AG20443 (cell line): ENCODE measurements at places on chromosomes 2 and 18.

DNA sequence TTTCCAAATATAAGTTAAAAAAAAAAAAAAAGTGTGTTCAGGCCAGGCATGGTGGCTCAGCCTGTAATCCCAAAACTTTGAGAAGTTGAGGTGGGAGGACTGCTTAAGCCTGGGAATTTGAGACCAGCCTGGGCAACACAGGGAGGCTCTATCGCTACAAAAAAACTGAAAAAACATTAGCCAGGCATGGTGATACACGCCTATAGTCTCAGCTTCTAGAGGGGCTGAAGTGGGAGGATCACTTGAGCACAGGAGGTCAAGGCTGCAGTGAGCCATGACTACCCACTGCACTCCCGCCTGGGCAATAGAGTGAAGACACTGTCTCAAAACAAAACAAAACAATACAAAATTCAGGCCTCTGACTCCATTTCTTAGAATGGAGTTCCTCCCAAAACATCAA is 9.2 kb downstream of the USP37 start:
- DNase-seq = no peak

DNA sequence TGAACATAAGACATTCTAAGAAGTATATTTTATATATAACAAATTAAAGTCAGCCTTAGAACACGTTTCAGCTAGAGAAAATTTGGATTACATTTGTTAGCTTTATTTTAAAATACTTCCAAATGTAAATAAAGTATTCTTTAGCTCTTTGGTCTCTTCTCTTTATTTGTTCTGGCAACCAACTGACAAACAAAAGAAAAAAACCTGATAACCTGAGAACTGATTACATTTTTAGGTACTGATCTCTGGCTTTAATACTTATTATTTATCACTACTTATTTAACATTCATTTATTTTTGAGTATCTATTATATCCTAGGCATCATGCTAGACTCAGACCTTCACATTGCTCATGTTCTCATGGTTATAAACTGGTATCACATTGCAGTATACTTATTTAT is 18.5 kb downstream of the CCDC138 start:
- DNase-seq = no peak

- DNase-seq = no peak
These were observed 35.5 kb upstream of the GNAL start for GRCh38 chr18:11653521-11653920.

GRCh38 chr2:199659207-199659606 is 191.8 kb downstream of the FTCDNL1 start:
- DNase-seq = peak; percentile 68

DNA sequence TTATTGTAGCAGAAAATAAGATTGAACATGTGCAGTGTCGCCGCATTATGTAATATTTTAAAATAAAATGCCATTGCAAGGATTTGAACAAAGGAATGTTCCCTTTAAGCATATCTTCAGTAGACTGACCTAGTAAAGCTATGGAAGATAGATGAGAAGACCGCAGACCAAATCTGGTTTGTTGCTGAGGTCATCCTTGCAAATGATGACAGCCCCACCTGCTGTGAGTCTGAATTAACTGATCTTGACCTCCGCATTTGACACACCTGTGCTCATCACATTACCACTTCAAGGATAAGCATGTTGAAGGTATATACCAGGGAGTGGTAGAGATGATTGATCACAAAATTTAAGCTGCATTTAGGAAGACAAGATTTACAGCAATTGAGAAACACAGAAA is 96.2 kb downstream of the NYAP2 start:
- DNase-seq = no peak

DNA sequence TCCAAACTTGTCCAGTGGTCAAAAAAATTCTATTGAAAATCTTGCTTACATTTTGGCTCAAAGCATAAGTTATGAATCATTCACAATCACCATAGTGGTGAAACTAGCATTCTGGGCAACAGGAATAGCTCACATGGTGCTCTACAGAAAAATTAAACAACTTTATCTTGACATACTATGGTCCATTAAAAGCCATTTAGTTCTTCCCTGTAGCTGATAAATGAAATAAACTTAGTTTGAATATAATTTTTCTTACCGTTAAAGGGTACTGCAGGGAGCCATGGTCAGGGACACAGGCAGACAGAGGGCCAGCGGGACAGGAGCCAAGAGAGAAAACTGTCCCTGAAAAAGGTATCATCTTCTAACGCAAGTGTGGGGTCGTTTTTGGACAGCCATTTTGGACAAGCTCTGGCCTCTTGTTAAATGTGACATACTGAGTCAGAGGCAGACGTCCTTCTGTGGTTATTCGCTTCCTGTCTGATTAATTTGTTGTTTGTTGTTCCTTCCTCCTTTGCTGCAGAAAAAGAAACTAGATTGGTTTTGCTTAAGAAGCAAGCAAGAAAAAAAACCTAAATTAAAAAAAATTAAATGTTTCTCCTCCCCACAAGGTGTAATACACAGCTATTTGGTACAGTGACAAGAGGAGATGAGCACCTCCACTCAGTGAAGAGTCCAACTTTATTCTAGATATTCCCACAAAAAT is at the start of gene WIPF1:
Gene WIPF1, minus strand, starts transcription at position 460 of the 703 bp plus-strand sequence. CDS start 12,231 bp downstream, outside the sequence.
- peak; percentile 45 for DNase-seq

- no peak for DNase-seq
These were observed 1.5 kb downstream of the NFE2L2 start for GRCh38 chr2:177262958-177263450.

DNA sequence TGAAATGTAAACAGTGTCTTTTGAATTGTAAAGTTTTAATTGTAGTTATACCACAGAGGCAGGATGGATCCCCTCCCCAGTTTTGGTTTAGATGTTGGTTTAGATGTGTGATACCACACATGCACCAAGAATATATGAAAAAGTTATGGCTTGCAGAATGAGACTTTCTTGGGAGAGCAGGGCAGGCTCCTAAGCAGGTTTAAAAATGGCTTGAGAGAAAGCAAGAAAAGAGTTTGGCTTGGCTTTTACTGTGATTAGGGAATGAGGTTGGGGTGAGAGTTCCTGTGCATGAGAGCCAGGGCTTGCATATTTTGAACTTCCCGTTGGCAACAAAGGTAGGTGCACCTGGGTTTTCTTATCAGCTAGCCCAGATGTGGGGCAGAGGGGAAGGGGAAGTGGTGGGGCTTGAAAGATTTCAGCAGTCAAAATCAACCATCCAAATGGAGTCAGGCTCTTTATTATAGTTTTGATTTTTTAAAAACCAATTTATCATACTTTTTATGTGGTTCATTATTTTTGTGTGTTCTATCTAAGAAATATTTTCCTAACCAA is 246.9 kb downstream of the MTX2 start:
- DNase-seq = no peak

GRCh38 chr2:172937884-172938712 is 137.5 kb upstream of the MAP3K20 start:
- DNase-seq = no peak

DNA sequence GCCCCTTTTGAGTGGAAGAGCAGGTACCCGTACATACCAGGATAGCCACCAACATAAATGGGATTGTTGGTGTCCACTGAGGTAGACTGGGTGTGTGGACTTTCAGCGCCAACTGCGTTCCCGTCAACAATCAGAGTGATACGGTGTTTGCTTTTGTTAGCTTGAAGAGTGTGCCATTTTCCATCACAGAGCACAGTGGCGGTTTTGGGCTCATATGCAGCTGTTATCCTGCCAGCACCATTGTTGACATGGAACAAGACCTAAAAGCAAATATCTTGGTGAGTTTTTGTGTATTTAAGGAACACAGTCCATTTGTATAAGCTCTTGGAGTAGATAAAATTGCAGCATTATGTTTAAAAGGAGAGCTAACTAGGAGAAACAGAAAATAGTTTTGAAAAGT is 174.5 kb downstream of the LAMA1 start:
- no peak for DNase-seq

- DNase-seq = no peak
These were observed 2.6 kb upstream of the PTPN2 start for GRCh38 chr18:12886498-12887126.

GRCh38 chr18:24584205-24584604 is 123.8 kb downstream of the HRH4 start:
- DNase-seq = no peak

GRCh38 chr2:20526160-20526559 is 79.3 kb downstream of the RHOB start:
- no peak for DNase-seq

DNA sequence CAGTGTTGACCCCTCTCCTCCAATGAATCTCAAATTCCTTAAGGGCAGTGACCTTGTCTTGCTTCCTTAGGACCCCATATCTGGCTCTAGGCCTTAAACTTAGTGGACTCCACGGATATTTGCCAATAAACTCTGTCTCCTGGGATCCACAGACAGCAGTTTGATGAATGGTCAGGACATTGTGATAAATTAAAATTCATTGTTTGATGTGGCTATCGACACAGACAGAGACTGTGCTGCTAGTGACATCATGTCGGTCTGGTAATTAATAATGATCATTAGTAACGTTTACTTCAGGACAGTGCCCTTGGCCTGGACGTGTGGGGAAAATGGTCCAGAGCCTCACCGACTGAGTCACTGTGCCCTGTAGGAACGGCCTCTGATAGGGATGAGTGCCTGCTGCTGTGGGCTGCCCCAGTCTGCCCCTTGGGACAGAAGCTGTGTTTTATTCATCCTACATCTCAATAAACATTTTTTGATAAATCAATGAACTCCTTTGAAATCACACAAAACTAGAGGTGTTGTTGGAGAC is 5.2 kb upstream of the SLC35F6 start:
- DNase-seq = no peak

GRCh38 chr2:113406114-113406513 is 31.4 kb upstream of the ZNG1B start:
- DNase-seq = no peak

DNA sequence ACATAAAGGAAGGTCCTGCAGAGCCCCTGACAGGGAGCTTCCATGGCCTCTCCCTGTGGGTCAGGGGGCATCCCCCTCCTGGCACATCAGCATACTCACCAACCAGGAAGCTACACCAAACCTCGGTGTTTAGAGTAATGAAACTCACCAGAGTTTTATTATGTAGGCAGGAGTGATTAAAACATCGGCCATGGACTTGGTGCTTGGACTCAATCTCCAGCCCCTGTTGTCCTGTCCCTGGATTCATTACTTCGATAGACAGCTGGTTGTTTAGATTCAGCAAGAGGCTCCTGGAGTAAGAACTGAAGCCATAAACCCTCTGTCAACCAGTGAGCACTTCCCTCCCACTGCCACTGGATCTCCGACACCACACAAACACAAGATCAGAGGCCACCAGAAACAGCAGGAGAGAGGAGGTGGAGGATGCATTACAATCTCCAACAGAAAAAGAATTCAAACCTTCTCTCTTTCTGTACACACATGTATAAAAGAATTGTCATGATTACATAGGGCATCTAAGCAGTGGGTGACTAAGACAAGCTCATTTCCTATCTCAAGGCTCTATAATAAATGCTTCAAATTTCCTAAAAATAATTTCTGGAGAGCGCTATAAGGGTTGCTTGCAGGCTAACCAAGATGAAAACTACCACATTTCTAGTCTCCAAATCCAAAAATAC is 27.2 kb downstream of the TBC1D8 start:
- no peak for DNase-seq

DNA sequence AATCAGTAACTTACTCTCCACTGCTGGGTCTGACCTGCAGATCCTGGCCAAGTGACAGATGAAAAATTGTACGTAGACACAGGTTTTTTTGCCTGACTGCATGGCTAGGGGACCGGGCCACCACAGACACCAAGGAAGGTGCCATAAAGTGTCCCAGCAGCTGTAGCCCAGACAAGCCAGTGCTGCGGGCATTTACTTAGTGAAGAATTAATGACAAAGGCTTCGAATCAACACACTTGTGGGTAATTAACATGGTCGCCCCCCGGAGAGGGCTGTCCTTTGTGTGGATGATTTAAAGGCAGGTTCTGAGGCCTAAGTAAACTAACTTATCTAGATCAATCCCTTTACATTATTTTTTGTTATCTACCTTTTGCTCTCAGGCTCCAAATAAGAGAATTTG is 1709.1 kb upstream of the LRRTM1 start:
- DNase-seq = no peak

DNA sequence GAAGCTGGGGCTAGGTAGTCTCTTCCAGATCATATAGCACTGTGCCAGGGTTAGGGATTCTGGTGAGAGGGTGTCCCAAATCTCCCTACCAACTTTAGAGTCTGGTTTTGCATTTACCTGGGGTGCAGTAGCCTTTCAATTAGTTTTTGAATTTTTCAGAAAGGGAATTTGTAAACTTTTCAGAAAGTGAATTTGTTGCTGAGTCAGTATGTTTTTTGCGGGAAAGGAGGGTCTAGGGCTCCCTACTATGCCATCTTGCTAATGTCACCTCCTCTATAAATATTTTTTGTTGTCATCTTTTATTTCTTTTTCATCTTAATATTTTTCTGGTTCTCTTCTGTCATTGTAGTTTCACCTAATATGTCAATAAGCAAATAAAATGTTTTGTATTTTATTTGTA is 95.8 kb upstream of the FAM98A start:
- no peak for DNase-seq

DNA sequence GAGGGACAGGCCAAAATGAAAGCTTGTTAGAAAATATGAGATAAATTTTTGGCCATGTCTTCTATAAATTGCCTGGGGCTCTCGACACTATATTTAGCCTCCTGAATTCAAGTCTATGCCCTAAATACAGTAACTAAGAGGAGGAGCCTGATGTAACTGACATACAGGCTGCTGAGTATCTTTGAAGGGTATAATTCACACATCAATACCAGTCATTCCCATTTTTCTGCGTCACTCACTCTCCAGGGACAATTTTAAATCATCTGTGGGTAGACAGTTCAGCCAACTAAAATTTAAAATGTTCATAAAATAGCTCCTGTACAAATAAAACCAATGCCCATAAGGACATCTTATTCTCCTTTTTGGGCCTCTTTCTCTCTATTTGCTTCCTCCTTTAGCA is 105.9 kb downstream of the AP1S3 start:
- no peak for DNase-seq

GRCh38 chr2:28451793-28452533 is 43.9 kb upstream of the PLB1 start:
- DNase-seq = no peak

DNA sequence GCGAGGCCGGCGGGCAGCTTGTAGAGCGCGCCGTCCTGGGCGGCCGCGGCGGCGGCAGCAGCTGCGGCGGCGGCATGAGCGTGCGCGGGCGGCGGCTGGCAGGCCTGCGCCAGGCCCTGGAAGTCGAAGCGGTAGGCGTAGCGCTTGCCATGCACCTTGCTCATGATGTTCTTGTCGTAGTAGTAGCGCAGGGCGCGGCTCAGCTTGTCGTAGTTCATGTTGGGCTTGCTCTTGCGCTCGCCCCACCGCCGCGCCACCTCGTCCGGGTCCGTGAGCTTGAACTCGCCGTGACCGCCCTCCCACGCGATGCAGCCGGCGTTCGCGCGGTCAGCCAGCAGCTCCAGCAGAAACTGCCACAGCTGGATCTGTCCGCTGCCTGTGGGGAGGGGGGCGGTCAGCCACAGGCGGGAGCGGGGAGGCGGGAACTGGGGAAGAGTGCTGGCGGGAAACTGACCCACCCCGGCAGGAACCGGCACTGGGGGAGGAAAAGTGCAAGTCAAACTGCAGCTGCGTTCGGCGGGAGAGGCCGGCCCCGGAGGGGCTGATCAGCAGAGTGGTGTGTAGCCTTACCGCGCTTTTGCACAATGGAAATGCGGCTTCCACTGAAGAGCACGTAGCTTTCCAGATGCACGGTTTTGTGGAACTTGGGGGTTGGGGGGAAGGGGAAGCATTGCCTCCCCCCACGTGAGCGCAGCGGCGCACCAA is 3.0 kb downstream of the FEV start:
- no peak for DNase-seq

GRCh38 chr2:78353168-78353567 is 672.3 kb upstream of the REG3G start:
- no peak for DNase-seq

- peak; percentile 8 for DNase-seq
These were observed 23.7 kb downstream of the BABAM2 start for GRCh38 chr2:27914041-27914804.

- peak; percentile 61 for DNase-seq
These were observed 69.5 kb downstream of the ANTXR1 start for GRCh38 chr2:69082430-69082997.
